ENCODE measurements at places on chromosomes 5 and 9.

DNA sequence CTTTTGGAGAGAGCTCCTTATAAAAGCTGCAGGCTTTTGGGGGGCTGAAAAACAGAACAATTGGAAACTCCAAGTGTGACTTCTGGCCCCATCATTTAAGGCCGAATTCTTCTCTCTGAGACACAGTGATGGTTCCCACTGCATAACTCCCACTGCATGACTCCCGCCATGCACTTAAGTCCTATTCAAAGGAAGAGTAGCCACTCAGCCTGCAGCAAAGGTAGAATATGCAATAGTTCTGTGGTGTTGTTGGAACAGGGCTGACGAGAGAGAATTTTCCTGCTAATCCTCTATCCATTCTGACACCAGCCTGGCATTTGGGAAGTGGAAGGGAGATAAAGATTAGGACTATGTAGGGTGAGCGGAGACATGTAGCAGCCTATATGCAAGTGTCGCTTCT is 185.6 kb upstream of the ZNF462 start:
- DNase-seq: no peak

- no peak for DNase-seq
Observed at GRCh38 chr5:96381526-96381925, 51.5 kb downstream of the PCSK1 start.

GRCh38 chr5:10793785-10794184 is 32.8 kb upstream of the DAP start:
- DNase-seq: no peak

GRCh38 chr5:119864286-119864685 is 234.9 kb downstream of the FAM170A start:
- no peak for DNase-seq

DNA sequence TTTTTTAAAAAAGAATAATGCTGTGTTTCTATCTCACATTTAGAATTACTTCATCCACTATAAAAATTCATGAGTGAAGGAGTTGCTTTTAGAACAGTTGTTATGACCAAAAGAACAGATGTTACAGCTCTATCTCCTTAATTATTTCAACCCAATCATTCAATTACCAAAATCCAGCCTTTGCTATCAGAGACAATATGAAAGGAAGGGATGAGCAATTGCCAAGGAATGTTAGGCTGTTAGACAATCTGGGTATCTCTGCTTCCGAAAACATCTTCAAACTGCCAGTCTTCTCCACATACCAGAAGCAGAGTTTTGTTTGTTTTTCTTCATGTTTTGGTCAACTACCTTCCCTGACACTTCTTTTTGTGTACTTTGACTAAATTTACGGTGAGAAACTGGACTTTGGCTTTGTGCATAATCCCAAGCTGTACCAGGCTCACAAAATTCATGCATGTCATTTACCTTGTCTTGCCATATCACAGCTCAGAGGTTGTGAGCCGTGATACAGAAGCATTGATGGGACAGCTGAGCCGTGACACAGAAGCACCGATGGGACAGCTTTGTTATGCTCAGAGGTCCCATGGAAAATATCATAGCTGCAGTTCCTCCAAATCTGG is 405.5 kb downstream of the KIF4B start:
- no peak for DNase-seq

- no peak for DNase-seq
Observed at GRCh38 chr9:99058964-99059921, 45.7 kb upstream of the TGFBR1 start.

- no peak for DNase-seq
Observed at GRCh38 chr5:143748516-143748915, 63.4 kb upstream of the HMHB1 start.

DNA sequence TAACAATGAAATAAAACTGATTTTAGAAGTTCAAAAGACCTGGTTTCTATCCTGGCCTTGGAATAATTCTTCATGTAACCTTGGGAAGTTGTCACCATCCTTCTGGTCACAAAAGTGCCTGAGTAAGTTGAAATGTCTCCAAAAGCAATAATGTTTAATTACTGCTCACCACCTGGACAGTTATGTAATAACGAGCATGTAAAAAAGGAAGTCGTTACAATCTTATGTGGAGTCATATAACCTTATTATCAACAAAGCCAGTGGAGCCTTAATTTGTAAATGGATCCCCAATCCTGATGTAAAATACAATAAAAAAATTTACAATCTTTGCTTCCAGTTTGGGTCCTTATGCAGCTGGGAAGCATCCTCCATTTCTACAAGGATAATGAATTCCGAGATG is 64.2 kb upstream of the GPR151 start:
- DNase-seq: no peak

- no peak for DNase-seq
Observed at GRCh38 chr5:135218790-135219568, 180.1 kb downstream of the MACROH2A1 start.

GRCh38 chr9:121038362-121038761 is 11.7 kb downstream of the C5 start:
- no peak for DNase-seq

DNA sequence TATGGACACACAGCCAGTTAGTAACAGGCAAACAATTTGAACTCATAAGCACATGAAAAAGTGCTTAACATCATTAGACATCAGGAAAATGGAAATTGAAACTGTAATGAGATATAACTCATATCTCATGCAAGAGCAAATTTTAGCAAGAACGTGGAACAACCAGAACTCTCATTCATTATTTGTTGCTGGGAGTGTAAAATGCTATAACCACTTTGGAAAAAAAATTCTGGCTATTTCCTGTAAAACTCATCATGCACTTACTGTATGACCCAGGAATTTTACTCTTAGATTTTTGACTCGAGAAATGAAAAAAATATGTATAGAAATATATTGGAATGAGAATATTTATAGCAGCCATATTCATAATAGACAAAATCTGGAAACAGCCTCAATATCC is 205.7 kb upstream of the PUM3 start:
- DNase-seq: no peak

DNA sequence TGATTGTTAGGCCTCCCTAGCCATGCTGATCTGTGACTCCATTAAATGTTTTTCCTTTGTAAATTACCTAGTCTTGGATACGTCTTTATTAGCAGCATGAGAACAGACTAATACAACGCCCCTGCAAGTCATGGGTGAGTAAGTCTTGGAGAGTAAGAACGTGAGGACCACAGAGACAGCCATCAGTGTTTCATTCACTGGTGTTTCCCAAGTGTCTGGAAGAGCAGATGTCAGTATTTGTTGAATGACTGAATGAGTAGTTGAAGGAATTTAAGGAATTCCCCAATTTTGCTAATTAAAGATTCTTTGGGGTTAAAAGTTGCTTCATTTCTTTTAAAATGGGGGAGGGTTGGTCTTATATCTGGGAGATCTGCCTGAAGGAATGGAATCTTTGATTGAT is 178.8 kb downstream of the TRIO start:
- no peak for DNase-seq

DNA sequence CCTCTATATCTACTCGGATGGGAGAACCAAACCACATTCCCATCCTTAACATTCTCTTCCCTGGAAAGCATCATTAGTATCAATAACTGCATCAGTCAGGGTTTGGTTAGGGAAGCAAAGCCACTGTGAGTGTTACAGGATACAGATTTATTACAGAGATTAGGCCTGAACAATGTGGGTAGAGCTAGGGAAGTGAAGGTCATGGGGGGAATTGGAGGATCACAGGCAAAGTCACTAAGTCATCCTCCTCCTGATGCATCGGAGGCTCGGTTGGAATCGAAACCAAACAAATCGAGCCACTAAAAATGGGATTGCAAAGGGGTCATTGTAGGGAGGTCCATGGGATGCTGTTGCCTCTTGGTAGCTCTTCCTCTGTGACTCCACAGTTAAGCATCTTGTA is 61.8 kb upstream of the ZBTB43 start:
- no peak for DNase-seq

GRCh38 chr9:75186767-75187380 is 98.6 kb downstream of the OSTF1 start:
- no peak for DNase-seq

DNA sequence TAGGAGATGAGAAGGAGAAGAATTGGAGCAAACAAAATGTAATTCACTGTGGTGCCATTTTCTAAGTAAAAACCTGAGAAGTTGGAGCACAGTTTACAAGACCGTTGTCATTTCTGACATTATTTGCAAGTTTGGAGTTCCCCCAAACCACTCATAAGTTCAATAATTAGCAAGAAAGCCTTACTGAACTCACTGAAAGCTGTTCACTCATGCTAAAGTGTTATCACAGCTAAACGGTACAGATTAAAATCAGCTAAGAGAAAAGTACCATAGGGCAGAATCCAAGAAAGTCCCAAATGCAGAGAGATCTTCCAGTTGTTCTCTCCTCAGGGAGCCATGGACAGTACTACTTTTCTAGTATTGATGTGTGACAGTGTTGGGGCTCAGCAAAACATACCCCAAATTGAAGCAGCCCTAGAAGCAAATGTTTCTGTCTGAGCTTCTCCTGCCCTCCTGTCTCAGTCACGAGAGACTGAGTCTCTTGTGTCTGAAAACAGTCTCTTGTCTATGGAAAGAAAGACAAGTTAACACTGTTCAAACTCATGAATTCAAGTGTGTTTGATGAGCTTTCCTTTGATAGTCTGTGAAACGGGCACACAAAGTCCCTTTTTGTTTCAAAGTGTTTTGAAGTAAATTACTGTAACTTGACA is 221.2 kb downstream of the GABRG2 start:
- DNase-seq: no peak

DNA sequence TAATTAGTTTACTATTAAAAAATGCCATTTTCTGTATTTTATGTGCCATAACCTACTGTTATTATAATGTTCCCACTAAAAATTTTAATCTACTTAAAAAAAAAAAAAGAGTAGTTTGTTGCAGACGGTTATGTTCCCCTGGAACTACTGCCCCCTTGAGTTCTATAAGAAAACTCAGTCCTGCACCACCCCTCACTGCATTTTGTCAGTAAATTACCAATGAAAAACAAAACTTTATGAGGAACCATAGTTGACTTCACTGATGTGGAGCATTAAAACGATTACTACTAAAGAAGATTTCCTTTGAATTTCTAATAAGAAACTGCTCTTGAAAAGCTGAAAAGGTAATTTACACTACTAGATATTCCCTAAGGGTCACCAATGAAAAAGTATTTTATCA is 288.7 kb downstream of the FBXL17 start:
- no peak for DNase-seq

GRCh38 chr5:172903790-172904189 is 55.4 kb upstream of the RPL26L1 start:
- DNase-seq: no peak

GRCh38 chr9:8754751-8755150 is 955.2 kb upstream of the DMAC1 start:
- DNase-seq: no peak

GRCh38 chr5:119418606-119419100 is 33.6 kb upstream of the HSD17B4 start:
- DNase-seq: no peak

DNA sequence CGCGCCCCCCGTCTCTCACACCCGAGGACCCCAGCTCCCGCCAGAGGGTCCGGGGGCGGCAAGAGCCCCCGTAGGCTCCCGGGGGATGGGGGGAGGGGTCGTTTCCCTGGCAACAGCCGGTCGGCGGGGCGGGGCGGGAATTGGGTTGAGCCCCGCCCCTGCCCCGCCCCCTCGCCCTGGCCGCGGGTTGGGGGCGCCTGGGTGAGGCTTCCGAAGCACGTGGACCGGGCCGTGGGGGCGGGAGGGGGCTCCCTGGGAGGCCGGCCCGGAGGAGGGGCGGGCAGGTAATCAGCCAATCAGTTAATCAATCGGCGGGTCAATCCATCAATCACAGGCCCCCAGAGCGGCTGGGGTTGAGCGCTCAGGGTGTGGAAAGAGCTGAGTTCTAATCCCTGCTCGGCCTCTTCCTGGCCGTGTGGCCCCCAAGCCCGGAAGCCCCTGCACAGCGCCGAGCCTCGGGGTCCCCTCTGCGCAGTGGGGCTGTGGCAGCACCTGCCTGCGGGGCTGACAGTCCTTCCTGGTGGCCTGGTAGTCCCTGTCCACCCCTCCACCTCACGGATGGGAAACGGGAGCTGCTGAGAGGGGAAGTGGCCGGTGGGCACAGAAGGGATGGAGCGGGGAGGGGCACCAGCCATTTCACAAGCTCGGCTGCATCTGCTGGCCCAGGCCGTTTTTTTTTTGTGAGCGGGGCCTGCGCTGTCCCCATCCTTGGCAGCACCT is 174.2 kb upstream of the IER5L start:
- DNase-seq: no peak

DNA sequence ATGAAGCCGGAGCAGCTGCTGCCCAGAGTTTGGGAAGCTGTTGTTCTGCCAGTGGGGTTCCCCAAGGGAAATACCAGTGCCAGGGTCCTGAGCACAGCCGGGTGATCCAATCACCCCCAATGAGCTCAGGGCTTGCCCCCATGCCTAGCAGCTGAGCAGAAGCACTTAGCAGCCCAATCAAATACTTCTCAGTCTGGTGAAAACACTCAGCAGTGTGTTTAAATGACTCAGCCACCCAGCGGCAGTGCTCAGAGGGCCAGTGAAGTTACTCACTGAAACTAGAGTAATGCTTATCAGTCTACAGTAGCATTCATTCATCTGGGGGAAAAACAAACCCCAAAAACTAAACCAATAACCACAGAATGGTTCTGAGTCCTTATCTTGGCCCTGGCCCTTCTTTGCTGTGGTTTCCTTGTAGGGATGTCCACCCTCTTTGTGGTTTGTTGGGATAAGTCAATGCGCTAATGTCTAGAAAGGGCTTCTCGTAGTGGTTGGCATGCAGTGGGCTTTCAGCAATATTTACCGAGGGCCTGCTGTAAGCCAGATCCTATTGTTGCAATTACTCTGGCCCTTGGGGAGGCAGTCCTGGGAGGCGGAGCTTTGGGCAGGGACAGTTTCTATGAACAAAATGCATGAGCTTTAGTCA is 43.1 kb downstream of the LHX2 start:
- DNase-seq: no peak

DNA sequence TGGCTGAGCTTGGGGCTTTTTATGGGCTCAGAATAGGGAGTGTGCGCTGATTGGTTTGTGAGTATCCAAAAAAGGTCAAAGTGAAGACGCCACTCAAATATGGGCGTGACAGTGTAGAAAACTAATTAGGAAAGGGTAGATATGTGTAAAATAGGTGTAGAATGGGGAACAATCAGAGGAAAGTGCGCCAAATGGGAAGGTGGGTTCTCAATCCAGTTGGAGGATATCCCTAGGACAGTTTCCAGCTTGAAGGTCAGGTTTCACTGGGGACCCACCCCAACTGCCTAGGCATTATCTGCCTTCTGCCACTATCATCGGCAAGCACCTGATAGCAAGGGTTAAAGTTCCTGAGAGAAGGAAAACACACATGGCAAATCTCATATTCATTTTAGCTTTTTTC is 9.3 kb upstream of the MOCS2 start:
- DNase-seq: no peak

All from GM19239 (cell line).